ENCODE measurements at places on chromosomes 6 and 20.

- no peak for DNase-seq
Observed at GRCh38 chr20:48275286-48276020, 490.2 kb upstream of the SULF2 start.

- DNase-seq, result no peak
Observed at GRCh38 chr6:86256615-86257187, 614.0 kb upstream of the SYNCRIP start.

DNA sequence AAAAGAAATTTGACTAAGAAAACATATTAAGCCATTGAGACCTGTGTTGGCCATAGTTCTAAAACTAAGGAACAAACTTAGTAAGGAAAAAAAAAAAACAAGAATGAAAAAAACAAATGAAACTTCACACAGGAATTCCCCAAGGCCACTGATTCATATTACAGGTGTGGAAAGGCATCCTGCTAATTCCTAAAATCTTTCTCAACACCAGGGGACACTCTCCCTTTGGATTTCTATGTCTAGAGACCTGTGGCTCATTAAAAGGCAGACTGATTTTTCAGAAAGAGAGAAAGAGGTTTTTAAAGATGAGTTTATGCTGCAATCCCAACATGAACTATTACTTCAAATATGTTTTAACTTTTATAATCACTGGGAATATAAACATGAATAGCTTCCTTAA, at the start of gene OR12D1:
Gene OR12D1, plus strand, starts transcription at position 341 of the 400 bp plus-strand sequence.
- no peak for DNase-seq

DNA sequence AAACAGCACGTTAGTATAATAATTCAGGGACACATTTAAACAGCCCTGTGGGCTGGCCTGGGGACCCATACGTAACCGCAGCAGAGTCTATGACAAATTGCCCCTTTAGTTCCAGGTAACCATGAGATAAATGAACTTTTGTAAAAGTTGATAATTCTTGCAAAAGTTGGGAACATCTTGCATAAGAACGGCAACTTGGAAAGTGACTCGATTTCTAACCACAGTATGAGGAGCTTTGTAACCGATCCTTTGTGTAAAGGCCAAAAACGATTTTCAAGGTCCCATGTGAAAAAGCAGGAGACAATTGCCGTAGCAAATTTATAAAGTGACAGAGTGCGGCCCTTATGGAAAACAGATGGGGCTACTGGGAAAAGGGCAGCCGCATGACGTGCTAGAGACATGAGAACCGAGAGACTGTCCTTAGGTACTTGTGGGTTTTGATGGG, 81.6 kb downstream of the PSMG4 start:
- no peak for DNase-seq

DNA sequence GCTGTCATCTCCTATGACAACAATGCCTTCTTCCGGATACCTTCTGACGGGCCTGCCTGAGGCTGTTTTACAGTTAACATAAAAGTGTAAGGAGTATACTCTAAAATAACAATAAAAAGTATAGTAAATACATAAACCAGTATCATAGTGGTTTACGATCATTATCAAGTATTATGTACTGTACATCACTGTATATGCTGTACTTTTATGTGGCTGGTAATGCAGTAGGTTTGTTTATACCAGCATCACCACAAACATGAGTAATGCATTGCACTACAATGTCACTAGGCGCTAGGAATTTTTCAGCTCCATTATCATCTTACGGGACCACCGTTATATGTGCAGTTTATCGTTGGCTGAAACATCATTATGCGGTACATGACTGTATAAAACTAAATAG, 76.5 kb downstream of the VEGFA start:
- DNase-seq, result no peak

Measured in stimulated activated CD8-positive, alpha-beta memory T cell treated with anti-CD3 and anti-CD28 coated beads, Interleukin-4, amount 100 ng/mL, for 48 hours (primary cell).